Globus pallidus (tissue), 1 donor: ENCODE measurements at places on chromosomes 11 and 22.

- DNase-seq, result no peak
These were observed 19.8 kb downstream of the ARHGEF17 start for GRCh38 chr11:73327812-73328364.

GRCh38 chr11:87110443-87111131 is 72.9 kb downstream of the TMEM135 start:
- DNase-seq, result no peak

GRCh38 chr11:113873236-113873626 is 2.1 kb downstream of the USP28 start:
- DNase-seq, result no peak

DNA sequence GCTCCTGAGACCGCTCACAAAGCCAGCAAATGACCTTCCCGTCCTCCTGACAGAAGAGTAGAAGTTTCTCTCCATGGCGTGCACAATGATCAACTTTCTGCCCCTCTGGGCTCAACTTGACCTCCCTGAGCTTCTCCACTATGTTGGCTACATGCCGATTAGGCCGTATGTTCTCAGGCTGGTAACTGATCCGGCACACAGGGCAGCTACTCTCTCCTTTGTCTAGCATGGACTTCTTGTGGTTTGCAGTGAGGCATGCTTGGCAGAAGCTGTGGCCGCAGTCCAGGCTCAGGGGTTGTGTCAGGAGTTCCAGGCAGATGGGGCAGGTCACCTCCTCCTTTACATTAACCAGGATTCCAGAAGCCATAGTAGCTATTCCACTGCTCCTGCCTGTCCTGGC is 5.1 kb downstream of the TRIM5 start:
- no peak for DNase-seq

GRCh38 chr11:107678632-107678971 is 33.3 kb downstream of the SLN start:
- no peak for DNase-seq

DNA sequence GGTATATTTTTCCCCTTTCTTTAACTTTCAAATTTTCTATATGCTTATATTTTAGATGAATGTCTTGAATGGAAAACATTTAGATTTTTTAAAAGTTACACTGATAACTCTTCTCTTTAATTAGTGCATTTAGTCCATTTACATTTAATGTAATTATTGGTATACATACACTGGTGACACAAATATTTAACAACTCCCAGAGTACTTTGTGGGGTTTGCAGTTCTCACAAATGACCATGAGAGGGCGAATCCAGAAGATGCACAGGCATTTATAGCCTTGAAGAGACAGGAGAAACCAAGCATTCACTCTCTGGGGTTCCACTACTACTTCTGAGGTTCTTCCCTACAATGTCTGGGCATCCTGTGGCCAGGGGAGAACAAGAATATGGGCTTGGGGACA is 125.1 kb downstream of the TIMP3 start:
- DNase-seq, result no peak

GRCh38 chr11:2342981-2343380 is 34.1 kb upstream of the CD81 start:
- no peak for DNase-seq

DNA sequence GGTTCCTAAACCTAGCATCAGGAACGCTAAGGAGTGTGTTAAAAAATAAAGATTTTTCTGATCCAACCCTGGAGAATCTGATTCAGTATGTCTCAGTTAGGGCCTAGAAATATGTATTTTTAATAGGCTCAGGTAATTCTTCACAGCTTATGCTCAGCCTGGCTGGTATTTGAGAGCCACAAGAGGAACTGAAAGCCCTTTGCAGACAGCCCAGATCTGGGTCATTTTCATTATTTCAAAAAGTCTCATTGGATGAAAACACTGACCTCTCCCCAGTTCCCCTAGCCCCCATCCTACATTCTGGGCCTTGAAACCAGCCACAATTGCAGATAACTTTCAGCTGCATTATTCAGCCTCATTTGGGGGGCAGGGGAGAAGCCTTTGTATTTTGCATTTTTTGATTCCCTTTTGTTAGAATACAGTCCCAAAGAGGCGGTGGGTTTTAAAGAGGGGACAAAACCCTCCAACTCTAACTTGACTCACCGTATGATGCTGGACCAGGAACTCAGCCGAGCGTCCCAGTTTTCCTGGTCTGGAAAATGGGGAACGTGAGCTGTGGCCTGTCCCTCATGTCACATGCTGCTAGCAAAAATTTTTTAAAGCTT is 66.0 kb upstream of the LARGE1 start:
- no peak for DNase-seq

GRCh38 chr11:66950112-66950535 is 8.1 kb downstream of the PC start:
- no peak for DNase-seq

GRCh38 chr11:104462341-104462740 is 298.4 kb upstream of the PDGFD start:
- no peak for DNase-seq

- DNase-seq, result no peak
These were observed 232.2 kb downstream of the GUCY1A2 start for GRCh38 chr11:106785913-106786650.

- DNase-seq, result no peak
These were observed 8.5 kb upstream of the TPH1 start for GRCh38 chr11:18054511-18055103.

- DNase-seq, result no peak
These were observed 789.4 kb upstream of the KIRREL3 start for GRCh38 chr11:127789927-127790326.

DNA sequence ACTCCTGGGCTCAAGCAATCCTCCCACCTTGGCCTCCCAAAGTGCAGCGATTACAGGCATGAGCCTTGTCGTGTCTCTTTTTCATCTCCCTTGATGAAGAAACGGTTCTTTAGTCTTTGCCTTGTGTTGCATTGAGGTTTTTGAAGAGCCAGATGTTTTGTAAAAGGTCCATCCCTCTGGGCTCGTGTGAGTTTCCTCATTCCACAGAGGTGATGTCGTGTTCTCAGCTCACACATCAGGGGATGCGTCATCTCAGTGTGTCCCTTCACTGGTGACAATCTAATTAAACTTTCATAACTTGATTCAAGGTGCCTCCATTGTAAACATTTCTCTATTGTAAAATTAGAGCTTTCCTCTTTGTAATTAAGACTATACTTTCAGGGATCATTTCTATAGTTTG is 29.7 kb upstream of the TEF start:
- no peak for DNase-seq
